ENCODE measurements at places on chromosomes 16 and 17. TPM values are rescaled to one million over a fixed set of nuclear protein-coding genes. Genes with fewer than 3 reads are reported as not detected.

The PIPOX gene
- total RNA-seq, result 0.23 TPM

The EPOP gene
- total RNA-seq, result 4.1 TPM

The SCARF1 gene
- 0.16 TPM for total RNA-seq

The OR1F1 gene
- total RNA-seq, result not detected

The SGSH gene
- 6.1 TPM for total RNA-seq

The C17orf107 gene
- total RNA-seq, result 1.1 TPM

The HCRT gene
- not detected for total RNA-seq

The NPB gene
- 3.4 TPM for total RNA-seq

The KRTAP4-4 gene
- not detected for total RNA-seq

The KIFC3 gene
- total RNA-seq, result 45.6 TPM

The AANAT gene
- not detected for total RNA-seq

The CHST5 gene
- total RNA-seq, result not detected

The FOXC2 gene
- total RNA-seq, result 0.49 TPM

The MSLN gene
- 3.8 TPM for total RNA-seq

The SRL gene
- total RNA-seq, result not detected

The NPIPA5 gene
- 1.2 TPM for total RNA-seq

The KCNJ18 gene
- not detected for total RNA-seq

The GJD3 gene
- total RNA-seq, result not detected

The SCGB1C2 gene
- not detected for total RNA-seq

The ARHGDIG gene
- not detected for total RNA-seq

The C17orf67 gene
- total RNA-seq, result 0.55 TPM

The PIMREG gene
- total RNA-seq, result 9.8 TPM

The ADGRG3 gene
- total RNA-seq, result not detected

The SNX20 gene
- not detected for total RNA-seq

The ERN1 gene
- 16.8 TPM for total RNA-seq

The TADA2A gene
- 6.2 TPM for total RNA-seq

The ASPHD1 gene
- 5.0 TPM for total RNA-seq

The HOXB4 gene
- not detected for total RNA-seq

The HES7 gene
- total RNA-seq, result 1.2 TPM

The COX6A2 gene
- not detected for total RNA-seq

The SKAP1 gene
- not detected for total RNA-seq

The FBXO31 gene
- 18.6 TPM for total RNA-seq

The MT1H gene
- 10.1 TPM for total RNA-seq
